Stimulated activated CD8-positive, alpha-beta memory T cell treated with anti-CD3 and anti-CD28 coated beads, Interleukin-15, amount 100 ng/mL, for 24 hours (primary cell): ENCODE measurements at places on chromosomes 1 and 21.

DNA sequence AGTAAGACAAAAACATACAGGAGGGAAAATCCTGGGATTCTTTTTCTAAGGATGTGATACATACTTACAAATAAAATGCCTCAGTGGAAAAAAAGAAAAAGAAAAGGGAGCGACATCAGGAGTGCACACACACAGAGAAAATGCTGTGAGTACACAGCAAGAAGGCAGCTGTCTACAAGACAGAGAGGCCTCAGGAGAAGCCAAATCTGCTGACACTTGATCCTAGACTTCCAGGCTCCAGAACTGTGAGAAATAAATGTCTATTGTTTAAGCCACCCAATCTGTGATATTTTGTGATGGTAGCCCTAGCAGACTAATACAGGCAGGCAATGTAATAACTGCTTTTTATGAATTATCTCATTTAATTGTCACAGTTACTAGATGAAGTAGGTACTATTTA lies 17.0 kb upstream of the TRIM45 start:
- no peak for DNase-seq

DNA sequence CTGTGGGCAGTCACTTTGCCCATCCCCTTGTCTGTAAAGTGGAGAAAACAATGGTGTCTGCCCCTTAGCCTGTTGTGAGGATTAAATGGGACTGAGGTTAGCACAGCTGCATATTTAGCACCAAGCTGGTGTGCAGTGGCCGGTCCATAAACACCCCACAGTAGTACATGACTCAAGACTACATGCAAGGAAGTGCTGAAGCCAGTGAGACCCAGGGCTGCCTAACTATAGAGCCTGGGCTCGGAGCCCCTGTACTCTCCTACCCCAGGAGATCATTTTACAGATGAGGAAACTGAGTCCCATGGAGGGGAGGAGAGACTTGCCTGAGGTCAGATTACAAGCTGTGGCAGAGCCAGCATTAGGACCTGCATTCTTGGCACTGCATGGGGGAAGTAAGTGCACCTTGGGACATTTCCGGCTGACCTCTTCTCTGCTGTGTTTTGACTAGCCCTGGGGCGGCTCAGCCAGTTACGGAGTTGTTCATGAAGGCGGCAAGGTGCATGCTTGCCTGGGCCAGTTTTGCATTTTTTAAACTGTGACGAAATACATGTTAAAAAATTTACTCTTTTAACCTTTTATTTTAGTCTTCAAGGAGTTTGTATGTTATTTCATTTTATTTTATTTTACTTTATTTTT lies 3.2 kb downstream of the SERINC2 start:
- no peak for DNase-seq

DNA sequence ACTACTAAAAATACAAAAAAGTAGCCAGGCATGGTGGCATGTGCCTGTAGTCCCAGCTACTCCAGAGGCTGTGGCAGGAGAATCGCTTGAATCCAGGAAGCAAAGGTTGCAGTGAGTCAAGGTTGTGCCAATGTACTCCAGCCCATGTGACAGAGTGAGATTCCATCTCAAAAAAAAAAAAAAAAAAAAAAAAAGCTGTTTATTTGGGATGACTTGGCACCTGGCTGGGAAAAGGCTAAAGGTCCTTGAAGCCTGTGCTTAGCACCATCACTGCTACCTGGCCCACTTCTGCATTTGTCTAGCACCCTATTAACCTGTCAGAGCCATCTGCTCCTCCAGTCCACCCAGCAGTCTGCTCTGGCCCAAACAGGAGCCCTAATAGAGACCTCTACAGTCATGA lies 25.0 kb downstream of the PRDX6 start:
- no peak for DNase-seq

GRCh38 chr1:182677397-182678098 lies 6.8 kb downstream of the RGS8 start:
- no peak for DNase-seq

DNA sequence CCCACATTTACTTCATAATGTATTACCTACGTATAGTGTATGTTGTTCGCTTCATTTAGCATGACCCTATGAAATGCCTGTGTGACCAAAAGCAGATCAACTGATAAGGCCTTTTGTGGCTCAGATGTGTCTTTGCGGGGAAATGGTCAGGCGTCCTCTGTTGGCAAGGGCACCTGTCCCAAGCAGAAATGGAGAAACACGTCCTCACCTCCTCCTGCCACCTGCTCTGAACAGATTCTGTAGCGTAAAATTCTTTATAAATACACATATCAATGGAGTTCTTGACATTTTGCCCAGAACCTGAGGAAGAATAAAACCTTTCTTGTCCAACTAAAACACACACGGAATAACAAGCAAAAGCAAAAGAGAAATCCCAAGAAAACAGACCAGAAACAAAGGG lies 417.9 kb downstream of the KIF26B start:
- DNase-seq = no peak

GRCh38 chr1:94876362-94876761 lies 50.5 kb downstream of the CNN3 start:
- no peak for DNase-seq

DNA sequence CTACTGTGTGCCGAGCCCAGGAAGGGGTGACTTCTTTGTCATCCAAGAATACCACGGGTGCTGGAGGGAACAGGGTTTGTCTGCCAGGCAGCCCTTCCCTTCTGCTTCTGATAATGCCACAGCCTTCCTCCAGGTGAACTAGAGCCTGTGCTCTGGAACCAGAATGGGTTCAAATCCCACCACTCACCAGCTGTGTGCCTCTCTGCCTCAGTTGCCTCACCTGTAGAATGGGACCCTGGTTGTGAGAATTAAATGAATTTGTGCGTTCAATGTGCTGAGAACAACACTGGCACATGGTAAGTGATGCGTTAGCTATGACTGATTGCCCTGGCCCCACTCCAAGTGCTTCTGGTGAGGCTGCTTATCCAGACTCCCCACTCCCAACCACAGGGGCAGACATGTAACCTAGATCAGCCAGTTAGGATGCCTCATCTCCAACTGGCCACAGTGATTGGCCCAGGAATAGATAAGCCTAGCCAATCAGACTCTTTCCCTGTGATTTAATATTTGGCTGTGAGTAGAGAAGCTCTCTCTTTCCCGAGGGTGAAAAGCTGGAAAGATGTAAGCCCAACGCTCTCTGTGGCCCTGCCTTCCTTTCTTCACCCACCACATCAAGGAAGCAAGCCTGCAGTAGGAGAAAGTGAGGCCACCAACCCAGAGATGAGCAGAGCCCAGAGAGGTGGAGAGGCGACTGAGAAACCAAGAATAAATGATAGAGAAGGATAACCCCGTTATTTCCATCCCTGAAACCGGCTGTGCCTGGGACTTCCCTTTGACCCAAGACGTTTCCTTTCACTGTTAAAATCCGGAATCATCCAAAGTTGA lies 20.8 kb upstream of the LAPTM5 start:
- DNase-seq = no peak

- DNase-seq = no peak
These were observed 49.2 kb upstream of the COL24A1 start for GRCh38 chr1:86205741-86206140.

DNA sequence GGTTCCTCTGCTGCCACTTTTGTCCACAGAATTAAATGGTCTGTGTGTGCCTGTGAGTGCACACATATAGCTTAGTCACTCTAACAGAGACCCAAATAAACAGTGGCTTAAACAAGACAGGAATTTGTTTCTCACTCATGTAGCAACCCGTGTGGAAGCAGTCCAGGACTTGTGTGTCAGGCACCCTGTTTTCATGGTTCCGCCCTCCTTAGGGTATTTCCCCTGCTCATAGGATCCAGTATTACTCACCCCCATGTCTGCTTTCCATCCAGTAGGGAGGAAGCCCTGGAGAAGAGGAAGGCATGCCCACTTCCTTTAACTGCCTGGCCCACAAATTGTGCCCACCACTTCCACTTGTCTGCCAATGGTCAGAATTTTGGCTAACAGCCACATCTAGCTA lies 41.3 kb upstream of the TACSTD2 start:
- DNase-seq = no peak

DNA sequence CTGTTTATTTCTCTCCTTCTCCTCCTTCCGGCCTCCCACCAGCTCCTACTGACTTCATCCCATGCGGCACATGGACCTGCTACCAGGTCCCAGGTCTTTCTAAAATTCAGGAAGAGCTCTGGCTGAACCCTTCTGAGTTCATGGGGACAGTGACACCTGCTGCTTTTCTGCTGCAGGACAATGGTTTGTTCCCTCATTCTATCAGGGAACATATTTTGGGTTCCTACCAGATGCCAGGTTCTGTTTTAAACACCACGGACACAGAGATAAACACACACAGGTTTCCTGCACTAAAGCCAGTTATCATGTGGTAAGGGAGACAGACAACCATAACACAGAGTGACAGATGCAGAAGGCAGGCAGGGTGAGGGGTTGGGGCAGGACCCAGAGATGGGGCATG lies 114.0 kb upstream of the RAB4A start:
- no peak for DNase-seq

GRCh38 chr1:109891930-109892329 lies 18.7 kb upstream of the CSF1 start:
- no peak for DNase-seq

- DNase-seq = no peak
These were observed 19.8 kb upstream of the CLSTN1 start for GRCh38 chr1:9843576-9843945.

DNA sequence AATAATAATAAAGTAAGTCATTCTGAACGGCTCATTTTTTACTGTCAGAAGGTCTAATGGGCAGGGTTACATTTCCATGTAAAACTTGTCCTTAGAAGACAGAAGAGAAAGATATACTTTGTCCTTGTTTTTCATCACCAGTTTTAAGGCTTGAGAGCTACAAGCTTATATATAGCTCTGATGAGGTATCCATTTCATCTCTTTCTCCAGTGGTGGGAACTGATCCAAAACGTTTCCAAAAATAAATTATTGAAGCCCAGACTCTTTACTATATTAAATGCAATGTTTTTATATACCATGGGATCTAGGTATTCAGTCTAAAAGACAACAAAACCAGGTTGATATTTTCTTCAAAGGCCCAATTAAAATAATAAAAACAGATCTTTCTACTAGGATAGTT lies 8.7 kb downstream of the B3GALNT2 start:
- no peak for DNase-seq

- DNase-seq = no peak
These were observed 86.8 kb downstream of the TGFBR3 start for GRCh38 chr1:91799159-91799558.

- DNase-seq = no peak
These were observed 149.0 kb upstream of the C1orf87 start for GRCh38 chr1:60222360-60223115.

DNA sequence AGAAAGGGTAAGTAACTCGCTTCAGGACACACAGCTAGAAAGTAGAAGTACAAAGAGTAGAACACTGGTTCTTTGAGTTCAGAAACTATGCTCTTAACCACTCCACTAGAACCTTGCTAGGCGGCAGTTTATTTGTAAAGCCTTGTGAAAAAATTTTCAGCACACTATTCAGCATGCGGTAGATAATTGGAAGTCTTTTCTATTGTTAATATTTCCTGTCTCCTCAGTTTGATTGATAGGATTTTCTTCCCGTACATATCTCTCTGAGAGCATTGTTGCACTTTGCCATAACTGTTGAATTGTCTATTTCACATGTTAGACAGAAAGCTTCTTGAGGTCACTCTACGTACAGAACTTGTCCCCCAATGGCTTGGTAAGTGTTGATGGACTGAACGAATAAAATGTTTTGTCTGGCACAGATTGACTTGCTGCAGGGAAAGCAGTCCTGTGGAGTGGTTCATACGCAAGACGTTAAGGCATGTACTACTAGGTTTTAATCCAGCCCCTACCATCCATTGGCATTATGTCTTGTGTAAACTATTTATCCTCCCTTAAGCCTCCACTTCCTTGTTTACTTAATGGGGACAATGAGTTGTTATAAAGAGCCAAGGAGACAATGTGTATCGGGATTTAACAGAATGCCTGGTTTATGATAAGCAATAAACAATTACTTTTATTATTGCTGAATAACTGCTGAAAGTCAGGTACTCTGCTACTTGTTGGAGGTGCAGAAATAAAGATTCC lies 35.8 kb downstream of the C1orf21 start:
- no peak for DNase-seq

DNA sequence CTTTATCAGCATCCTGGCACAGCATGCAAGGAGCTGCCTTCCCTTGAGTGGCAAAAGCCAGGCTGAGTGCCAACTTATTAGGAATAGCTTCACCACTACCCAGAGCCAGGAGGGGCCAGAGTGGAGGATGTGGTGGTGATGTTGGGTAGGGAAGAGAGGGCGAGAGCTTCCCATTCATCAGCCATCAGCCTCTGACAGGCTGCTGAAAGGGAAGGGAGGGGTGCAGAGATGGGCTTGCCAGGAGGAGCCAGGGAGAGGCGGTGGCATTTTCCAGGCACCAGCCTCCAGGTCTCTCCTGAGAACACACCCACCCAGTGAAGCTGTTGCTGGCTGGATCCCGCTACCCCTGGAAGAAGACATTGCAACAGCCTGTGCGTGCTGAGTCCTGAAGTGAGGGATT lies 168.5 kb downstream of the ACTL8 start:
- DNase-seq = no peak

DNA sequence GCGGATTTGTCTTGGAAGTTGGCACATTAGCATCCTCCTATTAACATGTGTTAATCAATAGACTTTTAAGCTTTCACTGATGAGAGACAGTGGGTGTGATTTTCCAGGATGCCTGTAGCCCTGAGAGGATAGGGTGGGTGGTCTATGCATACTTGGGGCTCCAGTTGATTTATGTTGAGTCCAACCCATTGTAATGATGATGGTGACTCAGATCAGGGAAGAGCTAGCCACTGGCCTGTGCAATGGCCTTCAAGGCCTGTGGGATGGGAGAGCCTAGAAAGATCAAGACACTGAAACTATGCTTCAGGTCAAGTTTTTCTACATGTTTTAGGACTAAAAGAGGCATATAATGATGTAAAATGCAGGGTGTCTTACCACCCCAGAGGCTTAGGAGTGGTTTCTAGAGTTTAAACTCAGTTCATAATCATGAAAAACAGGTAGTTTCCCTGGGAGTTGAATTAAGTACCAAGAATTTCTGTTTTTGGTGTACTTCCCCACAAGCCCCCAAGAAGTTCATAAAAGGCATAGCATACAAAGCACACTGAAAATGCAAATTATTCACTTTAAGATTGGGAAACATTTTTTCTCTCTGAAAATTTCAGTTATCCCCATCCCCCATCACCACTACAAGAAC lies 19.9 kb downstream of the BEND5 start:
- no peak for DNase-seq

- DNase-seq = no peak
These were observed 34.9 kb downstream of the DUSP10 start for GRCh38 chr1:221706876-221707582.

DNA sequence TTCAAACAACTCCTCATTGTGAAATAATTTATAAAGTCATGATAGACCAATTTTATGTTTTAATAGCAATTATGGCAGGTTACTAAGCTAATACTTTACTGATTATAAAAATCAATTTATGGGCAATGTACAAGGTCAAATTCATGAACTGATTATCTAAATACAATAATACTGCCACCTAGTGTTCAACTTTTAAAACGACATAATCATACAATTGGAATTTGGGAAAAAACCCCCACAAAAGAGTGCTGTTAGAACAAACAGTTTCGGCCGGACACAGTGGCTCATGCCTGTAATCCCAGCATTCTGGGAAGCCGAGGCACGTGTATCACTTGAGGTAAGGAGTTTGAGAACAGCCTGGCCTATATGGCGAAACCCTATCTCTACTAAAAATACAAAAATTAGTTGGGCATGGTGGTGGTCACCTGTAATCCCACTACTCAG lies 14.0 kb downstream of the GTF2B start:
- no peak for DNase-seq

GRCh38 chr1:31515056-31515775 lies 61.1 kb upstream of the TINAGL1 start:
- no peak for DNase-seq

GRCh38 chr1:53112271-53112774 lies 30.1 kb downstream of the SLC1A7 start:
- no peak for DNase-seq

- no peak for DNase-seq
These were observed 119.2 kb downstream of the LRIG2 start for GRCh38 chr1:113192242-113192641.
